ENCODE measurements at places on chromosomes 5 and 9. TPM values are rescaled to one million over a fixed set of nuclear protein-coding genes. Genes with fewer than 3 reads are reported as not detected.

The FOXD4L5 gene
- total RNA-seq = 0.12 TPM

The CRB2 gene
- total RNA-seq = not detected

The RFK gene
- 9.8 TPM for total RNA-seq

The SLC35D2 gene
- total RNA-seq = 24.5 TPM

The C9orf153 gene
- 0.12 TPM for total RNA-seq

The WNT8A gene
- total RNA-seq = not detected

The AK8 gene
- total RNA-seq = 0.63 TPM

The SNCB gene
- total RNA-seq = 0.41 TPM

The CD14 gene
- 43.7 TPM for total RNA-seq

The ABLIM3 gene
- 1.6 TPM for total RNA-seq

The INSL4 gene
- not detected for total RNA-seq

The FAT2 gene
- total RNA-seq = 0.06 TPM

The DUSP1 gene
- 63.7 TPM for total RNA-seq

The PCA3 gene
- total RNA-seq = not detected

The RASGRF2 gene
- total RNA-seq = 1.6 TPM

The CERCAM gene
- total RNA-seq = 13.0 TPM

The RPS23 gene
- total RNA-seq = 1,089 TPM

The CEP120 gene
- total RNA-seq = 12.7 TPM

The GPR150 gene
- total RNA-seq = 0.61 TPM

The CMYA5 gene
- 0.84 TPM for total RNA-seq

Measured in pancreas (tissue), 10 donors.